Left cardiac atrium (tissue), 4 donors: ENCODE measurements at places on chromosomes 16 and 17. TPM values are rescaled to one million over a fixed set of nuclear protein-coding genes. Genes with fewer than 3 reads are reported as not detected.

GRCh38 chr17:37829592-37830123, 84.8 kb upstream of the HNF1B start:
- no peak for DNase-seq

- no peak for DNase-seq
Measured at GRCh38 chr17:12826431-12826830, 37.1 kb downstream of the ARHGAP44 start.

GRCh38 chr17:7878234-7878633, 10.4 kb upstream of the CHD3 start:
- DNase-seq: no peak

PRSS8 gene
- total RNA-seq: 0.21 TPM

FOXN1 gene
- not detected for total RNA-seq

TMEM235 gene
- not detected for total RNA-seq

SNX20 gene
- total RNA-seq: 1.2 TPM
